ENCODE measurements at places on chromosomes 4 and X.

GRCh38 chrX:13103188-13103913 is 58.9 kb upstream of the FAM9C start:
- no peak for DNase-seq

DNA sequence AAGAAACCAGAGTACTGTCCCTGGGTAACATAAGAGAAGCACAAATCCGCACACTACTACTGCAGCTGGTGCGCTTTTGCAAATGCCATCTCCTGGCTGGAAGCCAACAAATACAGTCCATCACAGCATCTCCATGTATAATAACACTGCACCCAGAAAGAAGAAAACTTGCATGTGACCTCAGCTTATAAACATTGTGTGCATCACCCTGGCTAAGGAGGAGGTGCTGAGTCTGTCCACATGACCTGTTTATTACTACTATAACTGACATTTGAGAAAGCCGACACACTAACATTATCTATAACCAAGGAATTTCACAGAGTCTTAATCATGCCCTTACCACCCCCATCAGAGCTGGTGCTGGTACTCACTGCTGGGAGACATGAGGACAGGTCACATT is 516.8 kb downstream of the CFAP47 start:
- DNase-seq = no peak

- DNase-seq = no peak
These were observed 57.3 kb downstream of the APBB2 start for GRCh38 chr4:41157009-41157408.

GRCh38 chrX:66164470-66164869 is 423 bp downstream of the HEPH start:
- DNase-seq = no peak
